Progenitor cell of endocrine pancreas (in vitro differentiated cells): ENCODE measurements at places on chromosomes 6 and 20. TPM values are rescaled to one million over a fixed set of nuclear protein-coding genes. Genes with fewer than 3 reads are reported as not detected.

CST2 gene
- total RNA-seq, result not detected in 2 replicates

THBS2 gene
- total RNA-seq, result 0.04 TPM in 1 of 2 replicates, not detected in the other

SYCP2L gene
- 11.8 and 16.8 TPM in 2 replicates for total RNA-seq

CCN5 gene
- total RNA-seq, result not detected in 2 replicates

BMP2 gene
- 17.6 and 21.1 TPM in 2 replicates for total RNA-seq
